ENCODE measurements at places on chromosomes 3 and 15. TPM values are rescaled to one million over a fixed set of nuclear protein-coding genes. Genes with fewer than 3 reads are reported as not detected.

GRCh38 chr3:39067286-39067685, 15.5 kb downstream of the WDR48 start:
- no peak for DNase-seq

DNA sequence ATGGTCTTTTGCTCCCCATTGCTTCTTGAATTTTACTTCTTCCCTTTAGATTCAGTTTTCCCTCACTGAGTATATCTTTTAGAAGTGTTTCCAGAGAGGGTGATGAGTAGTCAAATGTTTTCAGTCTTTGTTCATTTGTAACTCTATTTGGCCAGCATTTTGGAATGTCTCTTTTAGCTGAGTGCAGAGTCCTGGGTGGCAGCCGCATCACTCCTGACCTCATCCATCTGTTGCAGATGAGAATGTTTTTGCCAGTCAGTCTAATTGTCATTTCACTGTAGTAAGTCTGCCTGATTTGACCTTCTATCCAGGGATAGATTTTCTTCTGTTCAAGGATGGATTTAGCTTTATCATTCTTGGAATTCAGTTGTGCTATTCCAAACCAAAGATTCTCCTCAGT, 7.3 kb downstream of the SRPRB start:
- no peak for DNase-seq

- DNase-seq: no peak
Observed at GRCh38 chr3:114846252-114846651, 300.8 kb downstream of the ZBTB20 start.

Gene CLDN18
- total RNA-seq: not detected
